ENCODE measurements at places on chromosomes 7 and 10.

GRCh38 chr10:29897999-29898716, 161.2 kb downstream of the JCAD start:
- DNase-seq = no peak

DNA sequence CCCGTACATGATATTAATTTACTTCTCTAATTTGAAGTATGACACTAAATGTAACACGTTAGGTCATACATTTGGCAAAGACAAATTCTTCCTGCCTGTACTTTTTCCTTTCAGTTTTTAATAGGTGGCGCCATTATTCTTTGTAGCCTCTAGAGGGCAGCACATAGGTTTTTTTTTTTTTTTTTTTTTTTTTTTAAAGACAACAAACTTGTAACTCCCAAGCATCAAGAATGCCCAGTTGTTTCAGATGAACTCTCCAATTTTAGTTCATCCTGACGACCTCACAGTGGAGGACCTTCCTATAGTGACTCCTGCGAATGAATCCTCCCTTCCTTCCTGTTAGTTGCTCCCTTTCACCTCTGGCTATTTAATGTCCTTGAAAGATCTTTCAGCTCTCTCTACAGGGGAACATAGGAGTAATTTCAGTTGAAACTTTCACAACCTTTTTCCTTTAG, 139.3 kb upstream of the HDAC9 start:
- no peak for DNase-seq

- no peak for DNase-seq
Measured at GRCh38 chr7:86485827-86486226, 157.9 kb upstream of the GRM3 start.

DNA sequence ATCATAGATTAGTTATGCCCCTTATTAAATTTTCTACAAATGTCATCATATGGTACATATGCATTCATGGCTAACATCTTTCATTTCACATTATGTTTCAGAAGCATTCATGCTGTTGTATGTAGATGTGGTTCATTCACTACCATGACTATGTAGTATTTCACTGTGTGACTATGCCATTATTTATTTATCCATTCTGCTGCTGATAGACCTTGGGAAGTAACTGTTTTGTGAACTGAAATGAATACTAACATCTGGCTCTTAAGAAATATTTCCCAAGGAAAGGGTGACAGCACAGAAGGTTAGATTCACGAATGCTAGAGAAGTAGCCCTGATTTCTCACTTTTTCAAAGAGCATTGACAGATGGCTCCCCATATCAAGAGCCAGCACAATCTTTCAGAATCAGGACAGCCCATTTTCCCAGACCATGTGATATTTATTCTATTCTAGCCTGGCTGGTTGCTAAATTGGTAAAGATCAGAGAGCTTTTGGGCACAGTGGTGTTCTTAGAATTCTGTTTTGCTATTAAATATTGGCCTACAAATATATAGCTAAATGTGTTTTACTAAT, 157.4 kb downstream of the DYNC1I1 start:
- DNase-seq = no peak

- no peak for DNase-seq
Measured at GRCh38 chr7:163971-164881, 28.1 kb upstream of the FAM20C start.

GRCh38 chr7:114843102-114843501, 78.8 kb upstream of the MDFIC start:
- no peak for DNase-seq

DNA sequence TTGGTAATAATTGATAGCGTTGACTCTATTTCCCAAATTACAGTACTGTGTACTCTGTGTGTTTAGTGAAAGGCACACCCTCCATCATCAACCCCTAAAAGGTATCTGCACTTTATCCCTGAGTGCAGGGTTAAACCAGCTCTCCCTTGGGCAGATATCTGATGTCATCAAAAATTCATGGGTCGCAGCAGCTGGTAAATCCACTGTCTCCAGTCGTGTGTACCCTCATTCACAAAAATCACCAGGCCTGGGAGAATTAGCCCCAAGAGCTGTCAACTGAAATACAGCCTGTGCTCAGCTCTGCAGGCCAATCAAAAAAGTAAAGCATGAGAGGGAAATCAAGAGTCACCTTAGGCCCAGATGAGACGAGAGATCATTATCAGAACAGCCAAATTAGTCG, 103.7 kb downstream of the HIP1 start:
- no peak for DNase-seq

DNA sequence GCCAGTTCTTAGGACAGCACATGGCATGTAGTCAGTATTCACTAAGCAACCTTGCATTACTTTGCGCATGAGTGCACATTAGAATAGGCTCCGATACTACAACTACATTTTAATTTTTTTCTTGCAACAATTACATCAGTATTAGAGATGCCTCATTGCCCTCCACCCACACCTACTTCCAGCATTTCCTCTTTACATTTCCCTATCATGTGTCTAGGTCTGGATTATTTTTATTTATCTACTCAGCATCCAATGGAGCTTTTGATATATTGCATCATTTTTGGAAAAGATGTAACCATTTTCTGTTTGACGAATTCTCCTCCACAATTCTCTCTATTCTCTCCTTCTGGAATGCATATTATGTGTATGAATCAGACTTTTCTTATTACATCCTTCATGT, 258.2 kb upstream of the GLI3 start:
- no peak for DNase-seq

DNA sequence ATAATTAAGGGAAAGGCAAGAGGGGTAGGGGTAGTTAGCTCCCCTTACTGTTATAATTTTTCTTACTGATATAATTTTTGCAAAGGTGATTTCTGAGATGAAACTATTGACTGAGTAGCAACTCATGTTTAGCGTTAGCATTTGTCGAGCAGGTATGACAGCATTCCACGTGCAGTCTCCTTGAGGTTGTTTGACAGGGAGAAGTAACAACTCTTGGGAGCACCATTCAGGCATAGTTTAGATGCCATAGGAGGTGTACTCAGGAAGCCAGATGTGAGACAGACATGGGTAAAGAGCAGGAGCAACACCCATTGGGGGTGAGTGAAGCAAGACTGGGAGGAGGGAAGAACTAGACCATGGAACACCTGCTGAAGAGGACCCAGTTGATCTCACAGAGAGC, 96.6 kb upstream of the KLF6 start:
- DNase-seq = no peak

DNA sequence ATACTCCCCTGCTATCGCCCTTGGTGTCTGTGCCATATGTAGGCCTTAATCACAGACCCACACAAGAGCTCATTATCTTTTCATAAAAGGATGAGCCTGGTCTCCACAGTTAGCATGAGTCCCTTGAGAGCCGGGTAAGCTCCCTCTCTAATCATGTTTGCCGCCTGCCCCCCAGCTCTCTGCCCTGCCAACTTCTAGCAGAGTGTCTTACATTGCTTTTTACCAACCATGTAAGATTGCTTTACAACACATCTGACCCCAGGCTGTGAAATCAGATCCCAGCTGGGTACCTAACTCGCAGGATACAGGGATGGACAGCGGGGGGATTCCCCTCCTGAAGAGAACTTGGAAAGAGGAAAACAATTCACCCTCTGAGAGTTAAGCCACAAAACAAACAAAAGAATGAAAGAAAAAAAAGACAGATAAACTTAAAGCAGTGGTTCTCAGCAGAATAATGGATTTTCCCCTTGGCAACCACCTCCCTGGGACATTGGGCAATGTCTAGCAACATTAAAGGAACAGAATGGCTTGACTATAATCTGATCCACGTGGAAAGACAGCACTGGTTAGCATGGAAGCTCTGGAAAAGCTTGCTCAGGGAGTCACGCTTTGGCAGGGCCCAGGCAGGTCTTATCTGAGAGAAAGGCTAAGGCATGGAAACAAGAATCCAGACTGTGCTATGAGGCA, 39.4 kb upstream of the ATOH7 start:
- no peak for DNase-seq

- DNase-seq = no peak
Measured at GRCh38 chr10:114686013-114686412, 27.9 kb upstream of the ABLIM1 start.

DNA sequence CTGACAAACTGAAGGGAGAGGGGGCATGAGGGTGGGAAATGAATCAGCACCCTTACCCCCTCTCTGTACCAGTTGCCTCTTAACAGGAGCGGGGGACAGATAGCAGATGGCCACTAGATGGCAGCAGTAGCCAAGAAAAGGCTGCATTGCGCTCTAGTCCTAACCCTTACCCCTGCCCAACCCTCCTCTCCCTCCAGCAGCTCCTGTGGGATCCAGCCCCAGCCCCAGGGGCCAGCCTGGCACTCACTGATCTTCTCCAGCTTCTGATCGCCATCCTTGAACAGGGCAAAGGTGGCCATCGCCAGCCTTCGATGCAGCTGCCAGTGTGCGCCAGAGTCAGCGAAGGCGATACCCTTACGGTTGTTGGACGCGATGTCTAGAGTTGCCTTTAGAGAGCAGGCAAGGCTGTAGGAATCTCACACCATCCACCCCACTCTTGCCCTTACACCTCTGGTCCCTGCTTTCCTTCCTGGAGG, 2.2 kb downstream of the CYP17A1 start:
- no peak for DNase-seq

DNA sequence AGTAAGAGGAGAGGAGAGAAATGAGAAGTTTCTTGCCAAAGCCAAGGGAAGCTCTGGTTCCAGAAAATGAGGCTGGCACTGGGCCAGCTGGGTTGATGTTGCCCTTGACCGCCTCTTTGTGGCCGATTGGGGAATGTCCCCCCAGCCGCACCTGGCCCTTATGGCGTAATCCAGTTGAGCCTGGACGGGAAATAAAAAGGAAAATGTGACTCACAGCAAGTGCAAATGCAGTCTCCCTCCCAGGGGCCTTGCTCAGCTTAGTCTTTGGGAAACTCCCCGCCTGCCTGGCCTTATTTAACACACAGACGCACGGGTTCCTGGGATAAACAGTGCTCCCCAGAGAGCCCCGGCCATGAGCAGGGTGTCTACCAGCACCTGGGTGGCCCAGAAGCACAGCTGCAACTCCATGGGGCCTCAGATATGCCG, 174.8 kb downstream of the KIAA1217 start:
- DNase-seq = peak; percentile 24

- no peak for DNase-seq
Measured at GRCh38 chr7:91306266-91306665, 42.0 kb downstream of the FZD1 start.

- no peak for DNase-seq
Measured at GRCh38 chr10:98533241-98533640, 86.5 kb upstream of the HPS1 start.

DNA sequence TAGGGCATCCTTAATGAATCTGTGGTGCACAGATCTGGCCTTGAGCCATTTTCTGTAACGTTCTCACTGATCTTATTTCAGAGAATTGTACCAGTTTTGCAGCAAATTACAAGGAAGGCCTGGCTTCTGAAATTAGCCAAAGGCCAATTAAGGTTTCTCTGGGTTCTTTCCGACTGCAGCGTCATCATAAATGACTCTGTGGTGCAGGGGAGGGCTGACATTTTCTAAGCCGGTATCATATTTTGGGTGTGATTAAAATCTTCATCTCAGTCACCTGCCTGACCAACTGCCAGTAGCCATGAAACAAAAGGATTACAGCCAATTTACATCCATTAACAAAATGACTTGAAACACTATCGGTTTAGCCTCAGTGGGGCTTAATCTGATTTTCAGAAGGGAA, 363.7 kb downstream of the ADRA2A start:
- no peak for DNase-seq

GRCh38 chr10:62381385-62382102, 7.4 kb downstream of the ZNF365 start:
- DNase-seq = no peak

GRCh38 chr7:4015371-4015770, 666.7 kb upstream of the FOXK1 start:
- no peak for DNase-seq

DNA sequence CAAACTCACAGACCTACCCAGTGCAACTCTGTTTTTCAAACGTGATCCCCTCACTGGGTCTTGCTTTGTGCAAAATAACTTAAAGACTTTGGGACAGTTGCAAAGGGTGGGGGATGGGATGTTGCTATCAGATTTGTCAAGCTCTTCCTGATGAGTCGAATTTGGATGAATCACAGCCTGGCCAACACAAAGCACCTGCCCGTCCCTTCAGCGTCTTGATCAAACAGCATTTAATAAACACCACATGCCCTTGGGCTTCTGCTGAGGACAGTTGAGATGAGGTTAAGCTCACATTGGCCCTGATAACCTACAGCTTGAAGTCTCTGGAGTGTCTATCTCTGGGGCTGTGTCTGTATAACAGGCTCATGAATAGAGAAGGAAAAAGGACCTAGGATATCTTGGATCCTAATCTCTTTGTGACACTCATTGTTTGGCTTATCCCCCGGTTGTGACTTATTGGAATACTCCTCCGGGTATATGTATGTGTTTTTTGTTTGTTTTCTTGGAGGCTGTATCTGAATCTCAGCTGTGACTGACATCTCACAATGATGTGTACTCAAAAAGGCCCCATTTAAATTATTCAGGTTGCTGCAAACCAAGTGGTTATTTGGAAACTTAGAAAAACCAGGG, 132.6 kb upstream of the NAMPT start:
- DNase-seq = no peak

Data from esophagus squamous epithelium (tissue), 5 donors.